ENCODE measurements at places on chromosomes 5 and 9.

- no peak for DNase-seq
Measured at GRCh38 chr5:164505791-164506190, 1000.4 kb downstream of the MAT2B start.

DNA sequence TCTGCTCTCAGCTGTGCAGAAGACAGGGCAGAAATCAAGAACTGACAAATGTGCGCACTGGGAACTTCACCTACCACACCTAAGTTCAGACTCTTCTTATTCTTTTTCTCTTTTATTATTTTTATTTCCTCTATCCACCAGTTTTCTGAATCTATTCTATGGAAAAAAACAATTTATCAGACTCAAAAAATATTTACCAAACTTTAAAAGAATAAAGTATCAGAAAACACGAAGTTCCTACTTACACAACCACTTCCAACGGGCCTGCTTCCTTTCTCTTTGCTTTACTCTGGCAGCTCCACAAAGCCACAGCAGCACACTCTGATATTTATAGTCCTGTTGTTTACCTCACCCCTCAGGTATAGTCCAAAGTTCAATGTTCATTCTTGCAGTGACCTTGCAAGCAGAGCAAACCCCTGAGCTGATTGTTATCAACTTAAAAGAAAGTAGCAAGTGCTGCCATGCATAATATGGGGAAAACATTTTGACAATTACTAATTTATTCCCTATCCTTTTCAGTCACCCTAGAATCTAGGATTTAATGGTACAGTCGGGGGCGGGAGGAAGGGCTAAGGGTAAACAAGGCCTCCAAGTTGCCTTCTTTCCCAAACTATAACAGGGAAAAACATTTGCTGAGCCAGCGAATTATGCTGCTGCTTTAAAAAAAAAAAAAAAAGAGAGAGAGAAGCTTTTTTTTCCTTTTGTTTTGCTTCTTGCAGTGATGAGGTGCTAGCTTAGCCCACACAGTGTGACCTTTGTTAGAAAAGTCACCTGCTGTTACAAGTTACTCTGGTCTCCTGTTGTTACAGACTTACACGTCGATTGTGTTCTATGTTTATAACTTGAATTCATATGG is at the start of gene SELENOP:
SELENOP (minus strand) TSS at position 302 of the 856 bp plus-strand sequence. CDS start 3,539 bp downstream, outside the sequence.
- no peak for DNase-seq

DNA sequence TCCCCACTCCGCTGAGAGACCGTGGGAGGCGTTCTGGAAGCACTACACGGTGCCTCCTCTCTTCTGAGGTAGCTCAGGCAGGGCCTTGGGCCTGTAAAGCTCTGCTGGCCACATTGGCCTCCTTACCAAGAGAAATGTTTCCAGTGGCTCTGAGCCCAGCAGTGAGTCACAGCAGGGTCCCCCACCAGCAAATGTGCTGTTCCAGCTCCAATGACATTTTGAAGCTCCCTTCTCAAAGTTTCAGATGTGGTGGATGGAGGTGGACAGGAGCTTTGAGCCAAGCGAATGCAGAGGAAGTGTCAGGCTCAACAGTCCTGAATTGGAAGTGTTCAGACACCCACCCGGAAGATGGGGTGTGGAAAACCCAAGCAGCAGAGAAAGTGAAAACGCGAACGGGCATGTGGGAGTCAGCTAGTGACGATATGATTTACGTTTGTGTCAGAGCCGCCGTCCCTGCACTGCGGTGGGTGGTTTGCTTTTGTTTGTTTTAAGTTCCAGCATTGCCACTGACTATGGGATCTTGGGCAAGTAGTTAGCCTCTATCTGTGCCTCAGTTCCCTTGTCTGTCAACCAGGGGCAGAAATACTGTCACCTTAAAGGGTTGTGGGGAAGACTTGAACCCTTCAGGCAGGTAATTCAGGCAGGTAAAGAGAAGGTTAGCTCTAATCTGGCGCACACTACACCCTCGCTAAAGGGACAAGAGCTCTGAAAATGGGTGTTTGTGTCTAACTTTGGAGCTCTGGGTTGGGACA is 38.2 kb downstream of the C5orf15 start:
- DNase-seq = peak; percentile 66

DNA sequence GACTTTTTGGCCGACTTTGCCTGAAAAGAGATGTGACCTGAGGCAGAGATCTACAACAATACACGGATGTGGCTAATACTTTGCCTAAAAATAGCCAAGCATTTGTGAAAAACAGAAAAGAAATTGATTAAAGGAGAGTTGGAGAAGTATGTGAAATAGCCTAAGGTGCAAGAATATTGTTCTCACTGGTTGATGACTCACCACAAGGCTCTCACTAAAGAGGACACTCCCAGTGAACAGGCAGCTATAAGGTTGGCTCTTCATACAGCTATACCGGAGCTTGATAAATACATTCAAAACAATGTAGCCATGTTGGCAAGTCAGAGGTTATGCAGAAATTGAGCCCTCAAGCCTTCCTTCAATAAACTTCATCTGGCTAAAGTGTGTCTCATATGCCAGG is 317.2 kb upstream of the GRAMD2B start:
- no peak for DNase-seq

GRCh38 chr5:154081246-154081645 is 42.5 kb downstream of the MFAP3 start:
- no peak for DNase-seq

DNA sequence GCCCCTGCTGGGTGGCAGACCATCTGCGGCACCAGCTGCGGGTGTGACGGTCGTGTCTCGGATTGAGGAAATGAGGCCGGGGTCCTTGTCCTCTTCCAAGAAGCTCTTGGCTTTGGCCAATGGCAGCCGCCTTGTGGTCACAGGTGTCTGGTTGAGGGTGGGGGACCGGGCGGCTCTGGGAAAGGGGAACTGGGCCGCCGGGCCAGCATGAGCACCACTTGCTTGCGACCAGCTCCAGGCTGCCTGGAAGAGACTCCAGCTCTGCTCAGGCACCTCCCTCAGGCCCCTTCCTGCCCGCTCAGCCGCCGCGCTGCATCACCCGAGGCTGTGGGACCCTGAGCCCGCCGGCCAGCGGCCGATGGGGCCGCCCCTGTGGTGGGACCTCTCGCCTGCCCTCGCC is 59.7 kb downstream of the RXRA start:
- DNase-seq = no peak

GRCh38 chr5:83562791-83563557 is 91.4 kb downstream of the VCAN start:
- DNase-seq = no peak

DNA sequence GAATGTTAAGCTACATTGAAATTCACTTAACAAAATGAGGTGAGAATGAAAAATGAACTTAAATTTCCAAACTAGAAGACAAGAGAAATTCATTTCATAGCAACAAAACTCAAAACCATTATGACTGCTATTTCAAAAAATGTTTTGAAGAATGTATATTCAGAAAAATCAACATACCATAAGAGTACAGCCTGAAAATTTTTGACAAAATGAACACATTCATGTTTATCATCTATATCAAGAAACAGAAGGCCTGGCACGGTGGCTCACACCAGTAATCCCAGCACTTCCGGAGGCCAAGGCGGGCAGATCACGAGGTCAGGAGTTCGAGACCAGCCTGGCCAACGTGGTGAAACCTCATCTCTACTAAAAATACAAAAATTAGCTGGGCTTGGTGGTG is 4.2 kb upstream of the IL6ST start:
- no peak for DNase-seq

DNA sequence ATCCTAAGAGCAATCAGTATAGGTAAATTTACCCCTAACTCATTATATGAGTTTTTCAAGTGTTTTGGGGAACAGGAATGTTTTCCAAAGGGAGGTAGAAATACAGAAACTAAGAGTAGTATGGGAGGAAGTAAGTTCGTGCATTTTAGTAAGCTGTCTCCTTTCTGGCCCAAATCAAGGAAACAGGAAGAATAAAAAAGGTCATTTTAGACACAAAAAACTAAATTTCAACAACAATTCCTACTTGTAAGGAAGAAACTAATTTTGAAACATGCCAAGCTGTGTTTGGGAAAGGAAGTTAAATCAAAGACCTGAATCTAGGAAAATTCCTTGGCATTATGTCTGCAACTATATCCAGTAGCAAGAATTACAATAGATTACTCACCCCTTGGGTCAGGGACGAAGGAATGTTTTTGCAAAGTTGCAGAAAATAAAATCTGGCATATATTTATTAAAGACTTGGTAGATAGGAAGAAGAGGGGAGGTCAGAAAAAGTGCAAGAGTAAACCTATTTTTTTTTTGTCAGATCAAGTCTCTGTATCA is 6.5 kb upstream of the RPS6 start:
- no peak for DNase-seq
